AG08395 (cell line): ENCODE measurements at places on chromosomes 3 and 15.

DNA sequence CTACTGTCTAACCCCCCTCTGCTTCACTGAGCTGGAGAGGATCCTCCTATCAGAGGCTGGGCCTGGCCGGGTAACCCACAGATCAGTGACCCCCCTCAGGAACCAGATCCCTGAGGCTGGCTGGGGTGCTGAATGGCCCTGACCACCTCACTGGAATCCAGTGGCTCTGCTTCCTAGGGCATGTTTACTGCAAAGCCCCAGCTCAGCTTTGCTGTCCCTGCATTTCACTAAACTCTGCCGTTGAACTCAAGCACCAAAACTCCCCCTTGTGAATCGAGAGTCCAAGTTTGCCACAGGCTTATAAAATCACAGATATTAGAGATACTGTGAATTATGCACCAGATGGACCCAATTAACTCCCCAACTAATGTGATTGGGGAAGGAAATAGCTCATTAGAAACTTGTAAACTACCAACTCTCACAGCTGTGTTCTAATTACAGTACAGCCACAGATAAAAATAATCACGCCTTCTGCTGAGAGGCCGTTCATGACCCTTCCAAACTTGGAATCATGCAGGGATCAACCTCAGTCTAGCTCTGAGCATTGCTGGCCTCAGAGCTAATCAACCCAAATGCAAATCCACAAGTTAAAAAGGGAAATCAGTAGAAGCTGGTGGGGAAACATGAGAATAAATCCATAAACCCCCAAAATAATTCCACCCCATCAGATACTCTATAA is 47.0 kb downstream of the OCA2 start:
- no peak for DNase-seq

DNA sequence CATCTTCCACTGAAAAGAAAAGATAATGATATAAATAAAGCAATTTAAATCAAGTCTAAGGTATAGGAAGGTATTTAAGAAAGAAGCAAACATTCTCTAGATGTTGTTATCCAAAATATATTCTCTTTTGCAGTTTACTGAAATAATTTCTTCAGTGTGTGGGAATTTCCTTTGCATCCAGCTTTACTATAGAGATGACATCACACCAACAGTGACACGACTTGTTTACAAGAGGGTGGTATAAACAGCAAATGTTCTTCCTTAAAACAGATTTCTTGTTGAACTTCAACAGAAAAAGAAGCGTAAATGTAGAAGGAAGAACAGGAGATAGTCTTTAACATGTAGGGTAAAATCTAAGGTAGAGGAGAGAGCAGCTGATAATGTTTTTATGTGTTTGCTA is 202.5 kb downstream of the ROBO2 start:
- no peak for DNase-seq

DNA sequence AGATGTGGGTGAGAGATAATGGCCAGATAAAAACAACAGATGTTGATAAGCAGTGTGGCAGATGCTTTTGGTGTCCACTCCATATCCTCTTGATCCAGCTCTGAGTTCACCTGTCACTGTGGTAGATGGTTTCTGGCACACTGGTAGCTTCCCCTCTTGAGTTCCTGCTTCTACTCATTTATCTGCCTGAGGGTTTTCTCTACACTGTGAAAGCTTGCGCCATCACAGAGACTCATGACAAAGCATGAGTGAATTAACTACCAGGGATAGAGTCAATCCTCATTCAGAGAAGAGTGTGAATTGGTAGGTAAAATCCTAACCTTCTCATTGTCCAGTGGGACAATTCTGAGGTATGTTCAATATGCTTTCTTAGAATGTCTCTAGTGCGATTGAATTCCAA is 50.0 kb upstream of the ARHGEF26 start:
- DNase-seq: no peak

GRCh38 chr3:138180375-138181029 is 5.8 kb upstream of the DBR1 start:
- peak; percentile 10 for DNase-seq

- DNase-seq: no peak
Observed at GRCh38 chr3:47008234-47008796, 28.8 kb downstream of the NBEAL2 start.

- DNase-seq: no peak
Observed at GRCh38 chr15:65330934-65331645, 26.6 kb downstream of the RNU5B-1 start.

DNA sequence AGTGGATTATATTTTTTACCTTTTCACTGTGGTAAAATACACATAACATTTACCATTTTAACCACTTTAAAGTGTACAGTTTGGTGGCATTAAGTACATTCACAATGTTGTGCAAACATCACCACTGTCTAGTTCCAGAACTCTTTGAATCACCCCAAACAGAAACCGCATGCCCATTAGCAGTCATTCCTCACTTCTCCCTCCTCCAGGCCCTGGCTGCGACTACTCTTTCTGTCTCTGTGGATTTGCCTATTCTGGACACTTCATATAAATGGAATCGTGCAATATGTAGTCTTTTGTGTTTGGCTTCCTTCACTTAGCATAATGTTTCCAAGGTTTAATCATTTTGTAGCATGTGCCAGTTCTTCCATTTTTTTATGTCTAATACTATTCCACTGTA is 409.8 kb downstream of the NTRK3 start:
- DNase-seq: no peak

DNA sequence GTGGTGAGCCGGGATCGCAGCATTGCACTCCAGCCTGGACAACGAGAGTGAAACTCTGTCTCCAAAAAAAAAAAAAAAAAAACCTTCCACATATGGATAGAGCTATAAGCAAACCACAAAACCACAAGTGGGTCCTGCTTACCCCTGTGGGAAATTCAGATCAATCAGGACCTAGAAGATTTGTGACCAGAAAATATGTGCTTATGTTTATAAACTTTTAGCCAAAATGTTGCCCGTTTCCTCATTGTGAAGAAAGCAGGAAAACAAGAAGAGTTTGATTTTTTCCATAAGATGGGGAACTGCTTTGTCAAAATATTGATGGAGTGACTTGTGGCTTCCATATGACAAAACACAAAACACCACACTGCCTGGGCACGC is 3.4 kb upstream of the SLC25A38 start:
- DNase-seq: no peak

DNA sequence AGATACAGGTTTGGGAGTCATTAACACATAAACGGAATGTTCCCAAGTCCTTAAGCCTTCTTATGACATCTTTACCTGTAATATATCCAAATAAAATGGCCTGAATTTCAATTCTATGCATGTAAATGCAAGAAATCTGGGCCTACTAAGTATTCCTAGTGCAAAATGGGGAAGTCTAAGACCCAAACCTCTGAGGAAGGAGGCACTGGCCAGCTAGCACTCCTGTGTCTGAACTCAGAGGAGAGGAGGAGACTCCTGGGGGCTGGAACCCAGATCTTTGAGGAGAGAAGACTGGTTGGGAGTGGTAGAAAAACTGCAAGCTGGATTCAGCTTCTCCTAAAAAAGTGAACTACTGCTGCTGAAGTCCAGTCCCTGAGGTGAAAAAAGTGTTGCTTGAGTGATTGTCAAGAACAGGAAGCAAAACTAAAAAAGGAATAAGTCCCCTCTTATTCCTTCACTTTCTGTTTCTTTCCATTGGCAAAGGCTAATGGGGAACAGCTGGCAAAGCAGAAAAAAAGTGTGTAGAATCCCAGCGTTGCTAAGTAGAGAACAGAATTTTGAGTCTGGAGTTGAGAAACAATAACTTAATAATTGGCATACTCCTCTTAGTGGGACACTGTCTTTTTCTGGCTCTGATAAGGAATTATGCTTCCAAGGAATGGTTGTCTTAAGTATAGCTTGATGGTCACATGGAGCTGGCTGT is 54.8 kb upstream of the ATP2C1 start:
- DNase-seq: no peak

GRCh38 chr3:8979262-8979661 is 16.0 kb upstream of the RAD18 start:
- DNase-seq: peak; percentile 38

DNA sequence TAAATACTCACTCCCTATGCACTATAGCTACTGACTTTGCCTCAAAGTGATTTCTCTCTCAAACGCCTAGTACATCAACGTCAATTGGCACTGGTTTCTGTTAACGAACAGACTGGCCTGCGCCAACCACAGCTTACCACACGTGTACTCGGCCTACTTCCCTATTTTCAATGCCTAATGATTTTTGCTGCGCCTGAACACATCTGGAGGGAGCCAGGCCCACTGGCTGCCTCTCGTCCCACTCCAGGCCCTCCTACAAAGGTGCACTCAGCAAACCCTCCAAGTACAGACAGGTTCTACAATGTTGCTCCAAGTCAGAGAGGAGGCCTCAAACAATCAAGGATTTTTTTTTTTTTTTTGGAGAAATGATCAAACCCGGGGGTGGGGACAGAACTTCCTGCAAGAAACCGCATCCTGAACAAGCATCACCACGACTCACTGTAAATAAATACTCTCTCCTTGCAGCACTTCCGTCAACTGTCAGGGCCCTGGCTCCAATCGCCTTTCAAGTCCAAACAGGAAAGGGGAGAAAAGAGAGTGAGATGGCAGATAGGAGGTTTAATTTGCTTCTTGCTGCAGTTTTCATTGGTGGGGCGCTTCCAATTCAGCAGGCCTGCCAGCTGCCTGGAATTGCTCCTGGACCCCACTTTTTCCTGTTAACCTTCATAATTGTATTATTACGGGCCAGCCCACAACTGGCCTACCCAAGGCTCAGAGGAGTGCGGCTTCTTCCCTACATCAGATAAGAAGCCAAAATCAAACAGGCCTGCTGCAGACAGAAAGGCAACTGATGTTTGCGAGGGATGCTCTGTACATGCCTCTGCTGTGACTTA is 139.3 kb downstream of the FOXP1 start:
- DNase-seq: peak; percentile 65

GRCh38 chr3:79253704-79254103 is 514.1 kb downstream of the ROBO1 start:
- peak; percentile 7 for DNase-seq
